ENCODE measurements at places on chromosomes 3 and 15.

DNA sequence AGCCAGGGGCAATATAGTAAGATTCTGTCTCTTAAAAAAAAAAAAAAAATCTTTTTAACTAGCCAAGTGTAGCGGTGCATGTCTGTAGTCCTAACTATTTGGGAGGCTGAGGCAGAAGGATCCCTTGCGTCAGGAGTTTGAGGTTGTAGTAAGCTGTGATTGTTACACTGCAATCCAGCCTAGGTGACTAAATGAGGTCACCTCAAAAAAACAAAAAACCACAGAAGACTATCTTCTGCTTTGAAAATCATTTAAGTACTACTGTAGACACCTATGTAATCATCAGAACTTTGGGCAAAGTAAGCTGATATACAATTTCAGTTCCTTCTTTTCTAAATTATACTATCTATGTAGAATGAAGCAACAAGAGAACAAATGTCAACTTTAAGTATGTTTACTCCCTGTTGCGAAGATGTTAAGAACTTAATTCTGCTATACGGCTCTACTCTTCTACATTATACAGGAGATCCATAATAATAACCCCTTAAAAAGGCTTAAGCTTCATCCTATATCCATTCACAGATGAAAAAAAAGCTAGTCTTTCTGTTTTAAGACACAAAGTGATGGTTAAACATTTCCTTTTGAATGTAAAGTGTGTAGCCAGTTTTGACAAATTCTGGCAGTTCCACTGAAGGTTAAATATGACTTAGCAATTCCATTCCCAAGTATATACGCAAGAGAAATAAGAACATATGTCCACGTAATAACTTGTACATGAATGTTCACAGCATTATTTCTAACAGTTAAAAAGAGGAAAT, 15.2 kb downstream of the DAZL start:
- no peak for DNase-seq

DNA sequence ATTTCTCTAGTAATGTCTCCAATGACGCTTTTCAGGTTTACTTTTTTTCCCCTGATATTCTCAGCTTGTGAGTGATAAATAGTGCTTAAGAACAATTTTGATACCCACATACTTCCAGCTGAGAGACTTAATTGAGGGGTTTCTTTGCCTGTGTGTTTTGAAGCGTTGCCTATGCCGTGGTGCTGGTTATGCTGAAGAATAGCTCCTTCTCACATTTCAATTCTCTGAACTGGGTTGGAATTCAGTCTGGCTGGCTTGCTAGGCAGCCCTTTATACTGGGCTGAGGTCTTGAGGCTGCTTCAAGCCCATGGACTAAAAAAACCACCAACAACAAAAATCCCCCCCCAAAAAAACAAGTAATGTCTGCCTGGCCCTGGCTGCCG, 87.4 kb downstream of the CHST2 start:
- no peak for DNase-seq

DNA sequence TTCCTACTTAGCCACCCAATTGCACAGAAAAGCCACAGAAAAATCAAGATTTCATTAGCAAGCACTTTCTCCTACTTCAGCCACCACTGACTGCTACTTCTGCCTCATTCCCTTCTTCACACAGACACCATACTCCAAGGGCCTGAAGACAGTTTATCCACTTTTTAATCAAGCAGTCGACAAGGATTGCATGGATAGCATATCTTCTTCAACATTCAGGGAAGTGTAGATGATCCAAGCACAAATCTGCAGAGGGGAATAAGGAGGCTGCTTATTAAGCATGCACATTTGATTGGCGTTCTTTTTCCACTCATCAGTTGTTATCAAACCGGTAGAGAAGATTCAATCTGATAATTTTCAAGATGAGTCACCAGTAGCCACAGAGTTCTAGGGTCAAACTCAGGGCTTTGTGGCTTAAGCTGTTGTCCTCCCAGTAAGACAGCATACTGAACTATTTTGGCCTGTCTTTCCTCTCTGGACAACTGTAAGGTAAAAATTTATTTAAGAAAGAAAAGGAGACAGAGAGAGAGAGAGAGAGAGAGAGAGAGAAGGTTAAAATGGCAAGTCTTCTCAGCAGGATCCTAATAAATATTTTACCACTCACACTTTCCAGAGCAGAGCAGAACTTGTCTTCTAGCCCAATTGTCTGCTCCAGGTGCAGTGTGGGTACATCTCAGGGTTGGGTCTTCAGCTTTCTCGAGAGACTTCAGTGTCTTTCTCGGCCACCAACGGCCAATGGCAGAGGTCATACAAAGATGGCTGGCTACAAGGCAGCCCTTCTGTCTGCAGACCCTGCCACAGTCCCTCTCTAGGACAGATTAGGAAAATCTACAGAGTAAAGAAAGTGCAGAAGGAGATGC, 80.6 kb upstream of the BHLHE40 start:
- DNase-seq = peak; percentile 33

DNA sequence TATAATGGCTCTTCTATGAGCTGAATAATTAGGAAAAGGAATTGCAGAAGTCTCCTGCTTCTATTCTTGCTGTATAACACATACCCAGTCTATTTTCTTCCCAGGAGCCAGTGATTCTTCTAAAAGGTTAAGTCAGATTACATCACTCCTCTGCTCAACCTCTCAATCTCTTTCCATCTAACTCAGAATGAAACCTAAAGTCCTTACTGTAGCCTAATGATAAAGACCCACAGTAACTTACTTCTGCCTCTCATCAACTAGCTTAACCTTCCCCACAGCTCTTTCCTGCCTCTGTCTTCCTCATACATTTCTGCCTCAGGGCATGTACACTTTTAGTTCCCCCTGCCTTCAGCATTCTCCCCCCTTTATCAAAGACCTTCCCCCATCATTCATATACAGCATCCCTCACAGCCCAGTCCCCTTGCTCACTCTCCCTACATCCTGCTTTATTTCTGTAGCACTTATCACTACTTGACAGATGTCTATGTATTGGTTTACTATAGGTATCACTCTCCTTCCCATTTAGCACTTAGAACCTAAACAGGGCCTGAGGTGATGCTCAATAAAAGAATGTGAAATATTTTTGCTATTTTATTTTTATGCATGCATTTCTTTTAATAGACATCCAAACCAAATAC, 28.5 kb upstream of the CMTM6 start:
- peak; percentile 20 for DNase-seq

GRCh38 chr3:161275919-161276318, 54.8 kb downstream of the NMD3 start:
- no peak for DNase-seq

Measured in EH (cell line).